Activated CD4-positive, alpha-beta T cell treated with anti-CD3 and anti-CD28 coated beads for 1 hour (primary cell): ENCODE measurements at places on chromosomes 4 and X.

GRCh38 chr4:99529228-99529627 lies 18.4 kb downstream of the C4orf17 start:
- DNase-seq: no peak

- DNase-seq: no peak
These were observed 36.1 kb upstream of the OTUD4 start for GRCh38 chr4:145216535-145216934.

DNA sequence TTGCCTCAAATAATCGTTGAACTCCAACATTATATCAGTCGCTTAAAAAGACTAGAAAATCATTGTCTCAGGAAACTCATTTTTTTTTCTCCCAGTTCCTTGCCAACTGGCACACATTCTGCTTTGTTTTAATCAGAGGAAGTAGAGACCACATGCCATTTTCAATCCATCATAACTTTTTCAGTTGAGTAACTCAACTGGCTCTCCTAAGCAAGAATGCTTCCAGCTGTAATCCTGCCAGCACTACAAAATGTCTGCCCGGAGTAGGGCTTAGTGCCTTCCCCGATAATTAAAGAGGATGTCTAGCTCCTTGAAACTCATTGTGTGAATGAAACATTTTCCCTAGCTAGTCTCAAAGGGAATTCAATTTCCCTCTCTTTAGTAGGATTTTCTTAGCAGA lies 33.0 kb downstream of the FREM3 start:
- no peak for DNase-seq

GRCh38 chr4:187178587-187178986 lies 454.9 kb upstream of the FAT1 start:
- DNase-seq: no peak
